ENCODE measurements at places on chromosomes 11 and 22. TPM values are rescaled to one million over a fixed set of nuclear protein-coding genes. Genes with fewer than 3 reads are reported as not detected.

- peak; percentile 75 for DNase-seq
Measured at GRCh38 chr22:29031227-29032011, 30.2 kb downstream of the C22orf31 start.

GRCh38 chr11:70818351-70818750 is 420.0 kb downstream of the CTTN start:
- no peak for DNase-seq

GRCh38 chr11:2302306-2302895 is 588 bp downstream of the TSPAN32 start:
- DNase-seq, result no peak

- no peak for DNase-seq
Measured at GRCh38 chr11:88179141-88179540, 3.9 kb upstream of the RAB38 start.

GRCh38 chr11:33900159-33900840 is 8.4 kb upstream of the LMO2 start:
- DNase-seq, result no peak

DNA sequence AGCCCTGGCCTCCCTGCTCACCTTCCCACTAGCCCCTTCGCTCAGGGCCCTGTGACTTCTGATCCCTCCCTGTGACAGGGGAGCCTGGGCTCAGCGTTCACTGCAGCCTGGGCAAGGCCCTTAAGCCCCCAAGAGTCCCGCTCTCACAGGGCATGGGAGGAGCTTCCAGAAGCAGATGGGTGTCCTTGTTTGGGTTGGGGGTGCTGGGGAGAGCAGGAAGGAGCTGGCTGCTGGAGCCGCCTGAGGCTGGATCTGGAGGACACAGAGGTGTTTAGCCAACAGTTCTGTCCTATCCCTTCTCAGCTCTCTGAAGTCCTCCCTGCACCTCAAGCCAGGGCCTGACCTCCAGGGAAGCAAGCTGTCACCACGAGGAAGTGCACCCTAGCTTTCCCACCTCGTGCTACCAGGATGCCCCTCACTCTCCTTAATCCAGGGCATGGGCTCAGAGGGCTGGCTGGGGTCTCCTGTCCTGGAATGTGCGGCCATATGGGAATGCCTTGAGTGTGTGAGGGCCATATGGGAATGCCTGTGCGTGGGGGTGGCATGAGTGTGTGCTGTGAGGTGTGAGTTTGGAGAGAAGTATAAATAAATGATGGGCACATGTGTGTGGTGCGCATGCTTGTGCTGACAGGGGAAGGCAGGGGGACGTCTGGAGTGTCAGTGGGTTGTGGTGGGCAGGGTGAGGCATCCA is 25.0 kb upstream of the TUB start:
- DNase-seq, result no peak

GRCh38 chr11:113577356-113578032 is 102.3 kb upstream of the DRD2 start:
- no peak for DNase-seq

- DNase-seq, result no peak
Measured at GRCh38 chr11:91158891-91159537, 936.2 kb upstream of the CHORDC1 start.

GRCh38 chr11:358129-358800 is 11.0 kb upstream of the B4GALNT4 start:
- no peak for DNase-seq

DNA sequence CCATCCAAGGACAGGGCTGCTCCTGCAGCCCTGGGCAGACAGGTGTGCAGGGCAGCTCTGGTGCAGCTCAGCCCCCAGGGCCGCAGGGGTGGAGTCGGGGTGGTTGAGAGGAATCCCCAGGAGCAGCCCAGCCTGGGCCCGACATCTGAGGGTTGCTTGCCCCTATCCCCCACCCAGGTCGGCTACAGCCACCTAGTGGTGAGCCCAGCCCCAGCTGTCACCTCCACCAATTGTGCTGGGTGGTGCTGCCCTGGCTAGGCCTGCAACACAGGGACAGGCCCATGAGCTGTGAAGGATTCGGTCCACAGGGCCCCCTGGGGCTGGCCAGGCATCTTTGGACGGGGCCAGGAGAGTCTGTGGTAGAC is 29.6 kb downstream of the RTN4R start:
- DNase-seq, result no peak

GRCh38 chr22:37887584-37888378 is 18.3 kb upstream of the MICALL1 start:
- DNase-seq, result no peak

DNA sequence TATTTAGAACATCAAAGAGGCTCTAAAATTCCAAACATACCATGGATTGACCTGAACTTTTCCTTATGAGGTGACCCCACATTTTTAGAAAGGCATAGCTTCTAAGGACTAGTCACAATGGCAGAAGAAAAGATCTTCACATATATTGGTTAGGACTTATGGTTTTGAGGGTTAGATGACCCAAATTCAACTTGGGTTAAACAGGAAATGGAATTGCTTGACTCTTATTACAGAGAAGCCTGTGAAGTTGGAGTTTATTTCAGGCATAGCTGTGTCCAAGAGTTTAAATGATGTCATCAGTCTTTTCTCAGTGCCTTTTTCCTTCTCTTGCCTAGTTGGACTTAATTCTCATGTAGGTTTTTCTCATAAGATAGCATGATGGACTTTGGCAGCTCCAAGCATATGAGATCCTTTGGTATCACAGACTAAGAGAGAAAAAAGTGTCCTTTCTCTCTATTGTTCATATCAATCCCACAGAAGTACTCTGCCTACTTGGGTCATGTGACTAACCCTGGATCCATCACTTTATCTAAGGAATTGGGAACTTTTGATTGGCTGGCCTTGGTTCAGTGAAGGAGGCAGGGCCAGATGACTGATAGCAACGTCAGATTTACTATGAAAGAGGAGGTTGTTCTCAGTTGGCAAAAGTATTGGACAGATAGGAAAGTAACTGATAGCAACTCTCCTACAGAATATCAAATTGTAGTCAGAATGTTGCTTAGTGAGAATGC is 17.3 kb upstream of the RAG1 start:
- no peak for DNase-seq

Gene PATE4
- polyA plus RNA-seq, result 0.20 TPM

Gene BTG4
- polyA plus RNA-seq, result not detected

DNA sequence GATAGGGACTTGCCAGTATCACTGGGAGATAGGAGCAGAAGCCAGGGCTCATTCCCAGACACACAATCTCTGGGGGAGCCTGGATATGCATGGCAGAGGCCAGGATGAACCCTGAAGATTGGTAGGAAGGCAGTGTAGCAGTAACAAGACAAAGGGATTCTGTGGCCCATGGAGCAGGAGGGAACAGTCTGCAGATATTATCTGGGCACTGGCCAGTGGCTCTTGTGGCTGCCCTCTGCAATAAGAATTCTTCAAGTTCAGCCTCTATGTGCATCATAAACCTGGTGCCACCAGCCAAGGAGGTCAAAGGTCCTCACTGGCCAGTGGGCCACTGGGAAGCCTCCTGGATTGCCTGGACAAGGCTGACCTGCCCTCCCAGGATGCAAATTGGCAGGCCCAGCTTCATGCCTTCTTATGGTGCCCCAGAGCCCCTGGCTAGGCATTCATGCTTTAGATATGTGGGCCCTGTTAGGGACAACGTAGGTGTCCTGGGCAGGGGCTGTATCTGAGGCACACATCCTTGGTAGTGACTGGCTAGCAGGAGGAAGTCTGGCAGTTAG is 29.2 kb downstream of the KCNQ1OT1 start:
- DNase-seq, result no peak

GRCh38 chr22:50621356-50621880 is 6.5 kb downstream of the ARSA start:
- no peak for DNase-seq

DNA sequence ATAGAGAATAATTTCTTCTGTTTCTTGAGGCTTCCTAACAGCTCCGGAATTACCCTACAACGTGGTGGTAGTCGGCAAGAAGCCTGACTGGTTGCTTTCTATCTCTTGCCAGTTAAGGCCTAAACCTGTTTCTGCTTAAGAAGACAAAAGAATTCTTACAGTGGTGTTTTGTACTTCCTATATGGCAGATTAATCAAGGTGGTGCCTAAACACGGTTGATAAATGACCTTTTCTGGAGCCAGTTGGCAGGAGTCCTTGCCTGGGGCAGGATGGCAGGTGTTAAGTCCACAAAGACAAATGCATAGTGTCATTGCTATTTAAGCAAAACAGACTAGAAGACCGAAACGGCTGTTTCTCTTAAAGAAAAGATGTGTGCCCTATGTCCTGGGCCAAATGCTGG is 9.9 kb downstream of the GVQW3 start:
- DNase-seq, result no peak

- no peak for DNase-seq
Measured at GRCh38 chr11:8267831-8268529, 4.3 kb upstream of the LMO1 start.

Gene PRMT3
- 18.6 TPM for polyA plus RNA-seq

GRCh38 chr11:99069856-99070444 is 49.2 kb downstream of the CNTN5 start:
- peak; percentile 35 for DNase-seq

Gene MOGAT2
- 1.1 TPM for polyA plus RNA-seq

Gene SOX10
- polyA plus RNA-seq, result 1.3 TPM

DNA sequence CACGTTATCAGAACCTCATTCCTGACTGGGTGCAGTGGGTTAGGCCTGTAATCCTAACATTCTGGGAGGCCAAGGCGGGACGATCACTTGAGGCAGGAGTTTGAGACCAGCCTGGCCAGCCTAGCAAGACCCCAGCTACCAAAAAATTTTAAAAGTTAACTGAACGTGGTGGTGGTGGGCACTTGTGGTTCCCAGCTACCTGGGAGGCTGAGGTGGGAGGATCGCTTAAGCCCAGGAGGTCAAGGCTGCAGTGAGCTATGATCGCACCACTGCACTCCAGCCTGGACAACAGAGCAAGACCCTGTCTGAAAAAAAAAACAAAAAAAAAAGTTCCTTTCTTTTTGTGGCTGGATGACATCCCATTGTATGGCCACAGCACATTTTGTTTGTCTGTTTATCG is 67.7 kb upstream of the PPP6R3 start:
- DNase-seq, result no peak

Gene NLRP14
- 0.83 TPM for polyA plus RNA-seq

Gene CELSR1
- 26.1 TPM for polyA plus RNA-seq

DNA sequence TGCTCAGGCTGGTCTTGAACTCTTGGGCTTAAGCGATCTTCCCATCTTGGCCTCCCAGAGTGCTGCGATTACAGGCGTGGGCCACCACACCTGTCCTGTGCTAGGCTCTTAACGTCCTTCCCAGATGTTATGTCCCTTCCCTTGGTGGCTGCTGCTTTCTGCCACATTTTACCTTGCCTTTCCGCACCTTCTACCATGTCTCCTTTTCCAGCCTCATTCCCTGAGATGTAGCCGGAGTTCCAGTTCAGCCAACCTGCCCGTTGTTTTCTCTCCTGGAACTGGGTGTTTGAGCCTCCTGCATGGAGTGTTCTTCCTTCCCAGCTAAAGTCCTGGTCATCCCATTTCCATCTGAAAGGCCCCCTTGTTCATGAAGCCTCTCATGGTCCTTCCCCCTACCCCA is 95.3 kb downstream of the PTPRJ start:
- DNase-seq, result no peak

DNA sequence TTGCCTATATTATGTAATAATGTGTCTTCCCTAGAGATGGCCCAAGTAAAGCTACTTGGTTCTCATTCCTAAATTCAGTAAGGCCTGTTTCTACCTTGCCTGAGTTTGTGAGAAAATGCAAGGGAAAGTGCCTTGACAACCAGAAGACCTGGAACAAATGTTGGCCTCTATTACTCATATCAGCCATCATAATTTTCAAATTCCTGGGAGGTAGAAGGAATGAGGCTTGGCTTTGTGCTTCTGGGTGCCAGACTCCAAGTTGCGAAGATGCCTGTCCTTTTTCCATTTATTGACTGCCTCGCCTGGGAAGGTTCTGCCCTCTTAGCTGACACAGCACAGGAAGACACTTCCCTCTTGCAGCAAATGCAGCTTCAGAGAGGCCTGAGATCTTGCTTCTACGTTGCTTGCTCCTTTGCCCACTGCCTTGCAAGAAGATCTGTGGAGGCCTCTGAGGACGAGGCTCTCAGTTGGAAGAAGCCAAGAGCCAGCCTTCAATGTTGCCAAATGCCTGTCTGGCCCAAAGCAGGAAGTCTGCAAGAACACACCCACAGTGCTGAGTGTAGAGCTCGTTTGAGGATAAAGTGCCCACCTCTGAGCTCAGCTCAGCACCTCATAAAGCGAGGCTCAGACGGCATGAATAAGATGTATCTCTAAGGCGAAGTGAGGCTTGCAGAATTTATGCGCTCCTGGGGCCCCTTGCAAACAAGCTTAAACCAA is 120.1 kb downstream of the GALNT18 start:
- DNase-seq, result no peak

DNA sequence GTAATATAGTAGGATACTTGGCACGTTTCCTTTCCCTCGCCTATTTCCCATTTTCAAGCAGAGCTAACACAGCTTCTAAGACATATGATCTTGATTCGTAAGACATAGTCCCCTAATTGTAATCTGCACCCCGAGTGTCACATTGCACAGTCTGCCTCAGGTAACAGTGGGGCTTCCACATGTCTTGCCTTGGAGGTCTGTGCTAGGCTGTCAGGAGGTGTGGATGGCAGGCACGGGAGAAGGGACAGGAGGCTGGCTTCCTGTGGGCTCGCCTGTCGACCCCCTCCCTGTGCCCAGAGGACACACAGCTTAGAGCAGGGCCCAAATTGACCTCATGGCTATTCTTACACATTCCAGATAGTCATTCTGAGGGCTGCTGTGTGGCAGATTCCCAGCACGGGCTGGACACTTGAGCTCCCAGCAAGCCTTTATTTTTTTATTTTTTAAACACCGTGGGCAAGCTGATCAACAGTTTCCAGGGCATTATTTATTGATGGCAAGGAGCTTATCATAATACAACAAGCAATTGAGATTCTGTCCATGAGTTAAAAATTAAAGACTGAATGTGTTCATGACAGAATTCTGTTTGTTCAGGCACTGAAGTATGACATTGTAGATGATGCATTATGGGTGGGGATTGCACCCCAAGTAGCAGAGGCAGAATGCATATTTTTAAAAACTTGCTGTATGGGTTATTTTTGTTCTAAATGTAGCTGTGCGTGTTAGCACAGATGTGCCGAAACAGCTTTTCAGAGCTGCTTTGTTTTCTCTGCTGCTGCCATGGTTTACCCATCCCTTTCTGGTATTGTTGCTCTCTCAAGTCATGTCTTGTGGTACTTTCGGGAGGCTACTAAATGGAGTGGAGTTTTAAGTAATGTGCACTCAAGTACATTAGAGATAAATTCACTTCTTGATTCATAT is 113.0 kb downstream of the ATXN10 start:
- DNase-seq, result no peak

GRCh38 chr22:35376728-35377472 is 4.0 kb upstream of the HMOX1 start:
- DNase-seq, result peak; percentile 95

GRCh38 chr11:112842151-112842550 is 119.1 kb upstream of the NCAM1 start:
- DNase-seq, result no peak

GRCh38 chr11:123298488-123299447 is 103.7 kb upstream of the CLMP start:
- DNase-seq, result no peak

DNA sequence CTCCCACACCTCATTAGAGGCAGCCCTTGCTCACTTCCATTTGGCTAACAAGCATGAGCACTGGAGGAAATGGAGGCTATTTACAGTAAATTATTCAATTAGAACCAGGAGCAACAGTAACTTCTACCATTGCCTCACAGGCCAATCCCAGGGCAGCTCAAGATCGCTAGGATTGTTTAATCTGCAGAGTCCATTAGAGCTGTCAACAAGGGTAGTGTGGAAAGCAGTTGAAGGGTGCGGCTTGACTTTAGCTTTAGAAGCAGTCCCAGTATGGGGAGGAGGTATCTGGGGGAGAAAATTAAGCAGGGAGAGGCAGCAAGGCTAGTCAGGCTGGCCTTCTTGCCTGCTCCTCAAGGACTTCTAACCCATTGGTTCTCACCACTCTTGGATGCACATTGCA is 38.3 kb upstream of the CYP2R1 start:
- DNase-seq, result no peak
